ENCODE measurements at places on chromosomes 16 and 17.

DNA sequence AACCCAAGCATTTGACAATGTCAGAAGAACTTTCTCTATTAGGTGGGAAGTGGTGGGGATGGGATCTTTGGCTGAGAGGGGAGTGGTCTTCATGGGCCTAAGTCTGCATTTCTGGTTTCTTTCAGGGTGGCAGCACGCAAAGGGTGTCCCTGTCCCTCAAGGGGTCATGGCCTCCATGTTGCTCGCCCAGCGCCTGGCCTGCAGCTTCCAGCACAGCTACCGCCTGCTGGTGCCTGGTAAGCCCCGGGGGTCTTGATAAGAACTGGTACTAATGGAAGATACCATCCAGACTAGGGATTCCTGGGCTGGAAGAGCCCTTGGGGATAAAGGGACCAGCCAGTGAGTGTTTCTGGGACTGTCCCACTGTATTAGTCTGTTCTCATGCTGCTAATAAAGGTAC, 61.2 kb downstream of the ABAT start:
- DNase-seq: no peak

GRCh38 chr17:47866941-47867340, 16.0 kb upstream of the SP6 start:
- peak; percentile 51 for DNase-seq

- no peak for DNase-seq
These were observed 52.1 kb upstream of the TNRC6A start for GRCh38 chr16:24677388-24677787.

DNA sequence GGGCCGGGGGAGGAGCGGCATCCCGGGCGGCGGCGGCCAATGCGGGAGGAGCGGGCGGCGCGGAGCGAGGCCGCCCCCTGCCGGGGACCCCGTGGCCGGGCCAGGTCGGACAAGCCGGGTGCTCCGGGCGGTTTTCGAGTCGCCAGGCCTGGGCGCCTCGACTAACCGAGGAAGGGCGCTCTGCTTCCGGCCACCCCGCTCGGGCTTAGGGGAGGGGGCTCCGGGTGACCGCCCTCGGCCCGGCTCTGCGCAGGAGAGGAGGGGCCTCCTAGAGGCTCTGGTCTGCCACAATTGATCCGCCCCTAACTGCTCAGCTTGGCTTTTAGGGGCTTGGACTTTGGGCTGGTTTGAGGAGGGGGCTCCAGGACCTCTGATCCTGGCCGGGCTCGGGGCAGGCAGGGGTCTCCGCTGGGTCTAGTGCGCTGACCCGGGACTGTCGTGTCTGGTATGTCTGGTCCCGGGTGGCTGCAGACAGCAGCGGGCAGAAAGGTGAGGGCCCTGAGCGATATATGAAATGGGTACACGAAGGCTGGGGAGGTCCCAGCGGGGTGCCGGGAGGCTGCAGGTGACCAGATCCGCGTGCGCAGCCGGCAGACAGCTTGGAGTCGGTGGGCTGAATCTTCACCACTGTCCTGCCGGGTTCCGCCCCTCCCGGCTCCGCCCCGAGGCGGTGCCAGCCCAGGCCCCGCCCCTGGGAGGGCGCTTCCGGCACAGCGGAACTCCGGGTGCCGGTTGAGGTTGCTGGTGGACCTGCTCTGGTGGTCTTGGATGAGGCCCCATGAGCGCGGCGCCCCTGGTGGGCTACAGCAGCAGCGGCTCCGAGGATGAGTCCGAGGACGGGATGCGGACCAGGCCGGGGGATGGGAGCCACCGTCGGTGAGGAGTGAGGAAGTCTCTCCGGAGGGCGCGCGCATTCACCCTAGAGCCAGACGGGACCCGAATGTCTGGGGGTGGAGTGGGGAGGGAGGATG, at the start of gene USB1:
USB1 (plus strand) TSS at position 702 of the 971 bp plus-strand sequence; CDS start at position 779, 77 bp downstream.
- peak; percentile 86 for DNase-seq

- DNase-seq: peak; percentile 60
These were observed 22.6 kb upstream of the MPHOSPH6 start for GRCh38 chr16:82192665-82193064.

- no peak for DNase-seq
These were observed 11.9 kb downstream of the IRF8 start for GRCh38 chr16:85910854-85911247.

DNA sequence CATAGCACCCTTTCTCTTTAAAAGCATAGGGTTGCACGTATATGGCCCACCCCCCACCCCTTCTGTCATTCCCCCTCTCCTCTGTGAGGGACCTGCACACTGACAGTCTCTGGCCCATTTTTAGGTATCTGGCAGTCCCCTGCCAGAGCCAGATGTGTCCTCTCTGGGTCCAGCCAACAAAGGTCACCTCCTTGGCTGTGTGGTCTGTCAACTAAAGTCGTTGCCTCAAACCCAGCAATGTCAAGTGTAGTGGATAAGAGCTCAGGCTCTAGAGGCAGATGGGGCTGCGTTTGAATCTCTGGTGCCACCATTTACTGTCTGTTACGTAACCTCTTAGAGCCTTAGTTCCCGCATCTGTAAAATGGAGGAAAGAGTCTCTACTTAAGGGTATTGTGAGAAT, 211.5 kb downstream of the MSI2 start:
- DNase-seq: no peak

All from foreskin keratinocyte (primary cell).